B cell (primary cell): ENCODE measurements at places on chromosomes 2 and 18. TPM values are rescaled to one million over a fixed set of nuclear protein-coding genes. Genes with fewer than 3 reads are reported as not detected.

LBX2 gene
- 1.1 TPM in 1 of 2 replicates, not detected in the other for polyA plus RNA-seq

PAX8 gene
- polyA plus RNA-seq: 0.45 TPM in 2 replicates

DNA sequence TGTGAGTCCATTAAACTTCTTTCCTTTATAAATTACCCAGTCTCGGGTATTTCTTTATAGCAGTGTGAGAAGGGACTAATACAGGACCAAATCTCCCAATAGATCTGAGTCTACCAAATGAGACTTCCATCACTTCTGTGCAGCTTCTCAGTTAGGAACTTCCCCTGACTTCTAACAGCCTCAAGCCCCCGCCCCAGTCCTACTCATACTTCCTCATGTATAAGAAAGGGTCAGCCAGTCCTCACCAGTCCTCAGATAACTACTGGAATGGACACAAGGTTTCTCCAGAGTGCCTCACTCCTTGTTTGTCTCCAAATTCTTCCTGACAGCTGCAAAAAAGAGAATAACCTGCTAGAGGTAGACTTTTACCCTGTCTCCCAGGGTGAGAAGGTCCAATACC is 19.5 kb downstream of the TTC32 start:
- H3K4me3 ChIP-seq: no peak overlapping the region
- no peak for DNase-seq
- no peaks in the 10 kb centered on the region for H3K4me1 ChIP-seq
- H3K27me3 ChIP-seq: no peaks in the 10 kb centered on the region
- no peaks in the 10 kb centered on the region for H3K36me3 ChIP-seq
- H3K27ac ChIP-seq: no peak overlapping the region

DNA sequence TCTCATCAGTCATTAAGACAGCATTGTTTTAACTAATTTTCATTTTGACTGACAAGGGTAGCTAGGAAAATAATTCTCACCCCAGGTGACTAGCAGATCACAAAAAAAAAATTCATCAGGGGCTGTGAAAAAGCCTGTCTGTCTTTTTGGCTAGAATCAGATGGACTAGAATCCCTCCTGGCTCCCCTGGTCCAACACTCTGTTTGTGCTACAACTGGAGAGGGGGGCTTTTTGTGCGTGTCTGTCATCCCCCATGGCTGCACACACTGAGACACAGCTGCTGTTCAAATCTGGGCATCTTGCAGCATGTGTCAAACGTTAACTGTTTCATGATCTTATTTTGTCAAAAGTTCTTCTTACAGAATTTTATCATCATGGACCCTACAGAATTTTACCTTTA is 51.2 kb downstream of the KIAA2012 start:
- DNase-seq: no peak
- no peaks in the 10 kb centered on the region for H3K27me3 ChIP-seq
- no peaks in the 10 kb centered on the region for H3K36me3 ChIP-seq
- no peak overlapping the region for H3K27ac ChIP-seq
- H3K4me3 ChIP-seq: no peak overlapping the region

- H3K4me1 ChIP-seq: no peaks in the 10 kb centered on the region
- H3K27ac ChIP-seq: no peak overlapping the region
- H3K36me3 ChIP-seq: no peaks in the 10 kb centered on the region
- H3K4me3 ChIP-seq: no peak overlapping the region
Measured at GRCh38 chr2:142724713-142725349, 152.6 kb upstream of the KYNU start.

DNA sequence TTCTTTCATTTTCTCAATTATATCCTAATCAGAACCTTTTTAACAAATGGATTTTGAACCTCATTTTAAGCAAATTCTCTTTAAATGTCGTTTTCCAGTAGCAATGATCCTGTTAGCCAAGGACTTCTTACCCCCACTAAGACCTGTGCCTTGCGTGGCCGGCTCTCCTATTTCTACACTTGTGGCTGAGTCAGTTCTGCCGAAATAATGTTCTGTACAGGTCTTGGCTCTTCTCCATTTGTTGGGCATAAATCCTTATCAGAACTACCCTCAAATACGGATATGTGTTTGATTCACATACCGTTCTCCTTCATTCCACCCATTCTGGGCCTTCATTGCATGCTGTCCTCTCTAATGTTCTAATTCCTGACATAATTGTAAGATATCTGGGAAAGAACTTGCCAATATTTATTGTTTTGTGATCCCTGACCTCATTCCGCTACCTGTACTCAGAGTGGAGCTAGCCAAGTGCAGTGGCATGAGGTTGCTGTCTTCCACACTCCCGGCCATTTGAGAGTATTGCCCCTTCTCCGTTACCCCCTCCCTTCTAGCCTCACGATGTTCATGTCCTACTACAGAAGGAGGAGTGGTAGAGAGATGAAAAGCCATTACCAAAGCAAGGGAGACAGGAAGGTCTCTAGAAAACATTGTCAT is 78.7 kb downstream of the MYOM1 start:
- H3K4me1 ChIP-seq: no peaks in the 10 kb centered on the region
- no peak overlapping the region for H3K4me3 ChIP-seq
- H3K27me3 ChIP-seq: no peaks in the 10 kb centered on the region
- H3K27ac ChIP-seq: no peak overlapping the region
- peaks cover 6% of the 10 kb centered on the region for H3K36me3 ChIP-seq
- DNase-seq: no peak

- H3K4me3 ChIP-seq: no peak overlapping the region
- no peaks in the 10 kb centered on the region for H3K4me1 ChIP-seq
- no peak overlapping the region for H3K27ac ChIP-seq
- no peak for DNase-seq
- H3K27me3 ChIP-seq: no peaks in the 10 kb centered on the region
- H3K36me3 ChIP-seq: peaks cover 91% of the 10 kb centered on the region
Measured at GRCh38 chr18:2794159-2794558, 52.6 kb upstream of the EMILIN2 start.

DNA sequence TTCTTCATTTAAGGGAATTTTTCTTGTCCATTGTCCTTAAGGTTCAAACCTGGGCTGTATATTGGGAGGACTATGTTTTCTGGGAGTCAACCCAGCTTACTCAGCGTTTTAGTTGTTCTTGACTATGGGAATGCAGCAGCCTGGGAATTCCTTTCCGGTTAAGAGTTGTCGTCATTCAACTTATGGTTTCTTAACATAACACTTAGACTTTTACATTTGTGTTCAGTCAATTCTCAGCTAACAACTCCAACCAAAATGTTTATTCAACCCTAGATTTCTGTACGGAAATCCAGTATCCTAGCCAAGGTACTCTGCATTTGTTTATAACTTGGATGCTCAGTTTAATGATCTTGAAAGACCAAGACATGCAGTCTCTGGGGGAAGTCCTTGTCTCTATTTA is 960.9 kb downstream of the CBLN2 start:
- no peaks in the 10 kb centered on the region for H3K4me1 ChIP-seq
- no peaks in the 10 kb centered on the region for H3K27me3 ChIP-seq
- no peaks in the 10 kb centered on the region for H3K36me3 ChIP-seq
- H3K4me3 ChIP-seq: no peak overlapping the region

DNA sequence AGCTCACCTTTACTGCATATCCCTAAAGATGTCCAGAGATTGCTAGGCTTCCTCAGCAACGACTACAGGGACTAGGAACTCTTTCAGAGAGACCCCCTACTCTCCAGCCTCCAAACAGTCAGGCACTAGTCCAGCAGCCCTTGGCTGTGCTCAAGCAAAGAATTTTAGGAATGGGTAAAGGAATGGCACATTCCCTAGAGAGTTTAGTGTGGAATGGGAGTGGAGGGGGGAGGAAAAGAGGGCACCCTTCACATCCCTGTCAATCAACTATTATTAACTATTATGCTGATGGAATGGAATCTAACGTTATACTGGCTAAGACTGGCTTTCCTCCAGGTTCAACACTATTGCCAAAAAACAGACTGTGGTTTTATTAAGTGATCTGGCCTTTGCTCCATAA is 64.8 kb downstream of the IKZF2 start:
- no peaks in the 10 kb centered on the region for H3K4me1 ChIP-seq
- no peaks in the 10 kb centered on the region for H3K27me3 ChIP-seq
- DNase-seq: no peak
- no peak overlapping the region for H3K27ac ChIP-seq

DNA sequence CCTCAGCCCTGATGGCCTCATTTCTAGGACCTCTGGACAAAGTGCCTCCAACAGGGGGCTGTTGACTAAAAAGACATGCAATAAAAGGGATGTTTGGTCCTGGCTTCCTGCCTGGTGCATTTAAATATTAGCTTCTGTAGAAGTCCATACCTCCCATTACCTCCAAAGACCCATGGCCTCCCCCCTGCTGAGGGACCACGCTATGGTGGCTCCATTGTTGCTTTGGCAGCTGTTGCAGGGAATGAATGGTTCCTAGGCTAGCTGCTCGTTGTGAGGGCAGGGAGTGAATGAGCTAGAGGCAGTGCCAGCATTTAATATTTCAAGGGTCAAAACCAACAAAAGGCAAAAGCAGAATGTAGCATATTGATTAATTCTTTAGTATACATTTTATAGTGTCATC is 285.9 kb downstream of the SLC8A1 start:
- H3K27me3 ChIP-seq: no peaks in the 10 kb centered on the region
- H3K36me3 ChIP-seq: no peaks in the 10 kb centered on the region
- DNase-seq: no peak
- no peaks in the 10 kb centered on the region for H3K4me1 ChIP-seq
- no peak overlapping the region for H3K27ac ChIP-seq
- no peak overlapping the region for H3K4me3 ChIP-seq

DNA sequence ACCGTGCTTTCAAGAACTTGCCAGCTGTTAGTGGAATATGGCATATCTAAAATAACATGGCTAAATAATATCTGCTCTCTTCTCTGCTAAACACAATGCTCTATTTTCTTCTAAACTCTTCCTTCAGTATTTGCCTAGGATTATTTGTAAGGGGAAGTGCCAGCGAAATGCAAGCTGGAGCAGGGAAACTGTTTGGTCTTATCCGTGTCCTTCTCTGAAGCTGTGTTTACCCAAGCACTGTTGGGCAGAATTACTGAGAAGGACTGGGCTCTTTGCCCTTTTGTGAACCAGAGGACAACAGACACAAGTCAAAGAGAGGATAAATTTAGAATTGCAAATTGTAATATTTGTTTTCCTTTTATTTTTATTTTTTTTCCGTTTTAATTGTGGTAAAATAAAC is 23.6 kb downstream of the CPO start:
- no peaks in the 10 kb centered on the region for H3K27me3 ChIP-seq
- no peak overlapping the region for H3K27ac ChIP-seq

- H3K27me3 ChIP-seq: no peaks in the 10 kb centered on the region
- no peak for DNase-seq
- no peak overlapping the region for H3K27ac ChIP-seq
- no peaks in the 10 kb centered on the region for H3K36me3 ChIP-seq
Measured at GRCh38 chr2:106334802-106335201, 133.4 kb downstream of the RGPD3 start.
